ENCODE measurements at places on chromosomes 6 and 20.

DNA sequence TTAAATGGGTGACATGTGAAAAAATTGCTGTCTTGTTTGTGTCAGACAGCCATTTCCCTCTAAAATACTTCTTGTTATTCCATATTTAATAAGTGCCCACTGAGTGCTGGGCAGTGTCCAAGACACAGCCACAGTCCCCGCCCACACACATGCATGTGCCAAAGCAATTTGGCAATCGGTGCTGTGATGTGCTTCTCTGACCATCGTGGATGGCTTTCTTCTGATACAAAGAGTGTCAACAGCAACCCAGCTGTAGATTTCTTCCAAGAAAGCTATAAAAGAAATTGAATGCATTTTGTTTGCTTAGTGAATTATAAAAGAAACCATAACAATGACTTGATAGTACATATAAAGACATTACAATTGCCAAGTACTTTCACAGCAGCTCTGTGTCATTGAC lies 140.5 kb upstream of the ATXN1 start:
- DNase-seq = no peak

DNA sequence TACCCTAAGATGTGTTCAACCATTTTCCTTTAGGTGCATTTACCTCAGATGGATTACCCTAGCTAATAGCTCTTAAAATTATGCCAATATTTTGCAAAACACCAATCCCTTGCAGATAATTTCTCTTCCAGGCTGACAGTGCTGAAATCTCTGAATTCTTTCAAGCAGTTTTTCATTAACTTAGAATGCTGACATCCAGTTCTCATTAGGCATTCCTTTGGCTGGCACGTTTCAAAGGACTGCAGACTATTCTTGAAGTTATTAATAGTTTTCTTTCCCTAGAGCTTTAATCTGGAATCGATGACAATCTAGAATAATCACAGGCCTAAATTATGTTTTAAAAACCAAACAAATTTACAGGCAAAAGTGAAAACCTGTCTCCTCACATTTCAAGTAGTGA lies 68.3 kb downstream of the SMLR1 start:
- no peak for DNase-seq

GRCh38 chr6:37516076-37516919 lies 16.6 kb upstream of the CCDC167 start:
- peak; percentile 69 for DNase-seq

- DNase-seq = no peak
These were observed 64.4 kb upstream of the TMEM170B start for GRCh38 chr6:11473008-11473740.

DNA sequence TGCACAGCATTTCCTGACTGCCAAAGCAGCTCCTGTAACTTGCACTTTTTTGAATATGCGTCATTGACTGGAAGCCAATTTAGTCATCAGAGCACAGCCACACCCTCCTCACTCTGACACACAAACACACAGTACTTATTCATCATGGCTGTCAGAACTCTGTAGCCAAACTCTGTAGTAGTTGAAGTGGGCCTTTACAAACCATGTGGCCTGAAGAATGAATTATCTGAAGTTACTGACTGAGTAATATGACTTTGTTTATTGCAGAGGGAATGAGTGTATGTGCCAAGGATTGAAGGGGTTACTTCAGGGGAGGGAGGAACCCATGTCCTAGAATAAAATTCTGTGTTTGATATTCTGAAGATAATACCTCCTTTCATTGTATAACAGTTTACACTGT lies 102.7 kb downstream of the FIG4 start:
- no peak for DNase-seq

- no peak for DNase-seq
These were observed 69.5 kb downstream of the NOL4L start for GRCh38 chr20:32515631-32516101.

- no peak for DNase-seq
These were observed 98.9 kb downstream of the TBC1D7 start for GRCh38 chr6:13229205-13230085.

GRCh38 chr6:22747571-22747970 lies 178.2 kb downstream of the HDGFL1 start:
- no peak for DNase-seq

DNA sequence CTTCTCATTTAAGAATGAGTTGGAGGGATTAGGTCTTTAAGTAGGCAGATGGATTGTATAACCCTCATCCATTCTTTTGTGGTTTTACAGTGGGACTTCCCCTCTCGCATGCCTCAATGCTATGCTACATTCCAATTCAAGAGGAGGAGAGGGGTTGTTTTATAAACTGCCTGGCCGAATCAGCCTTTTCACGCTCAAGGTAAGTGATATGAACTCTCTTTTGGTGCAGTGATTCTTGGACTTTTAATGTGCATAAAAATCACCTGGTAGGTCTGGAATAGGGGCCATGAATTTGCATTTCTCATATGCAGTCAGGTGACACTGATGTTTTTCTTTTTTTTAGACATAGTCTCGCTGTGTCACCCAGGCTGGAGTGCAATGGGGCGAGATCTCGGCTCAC lies 10.8 kb downstream of the ASXL1 start:
- DNase-seq = no peak

GRCh38 chr6:36263390-36264000 lies 6.4 kb upstream of the PNPLA1 start:
- no peak for DNase-seq

DNA sequence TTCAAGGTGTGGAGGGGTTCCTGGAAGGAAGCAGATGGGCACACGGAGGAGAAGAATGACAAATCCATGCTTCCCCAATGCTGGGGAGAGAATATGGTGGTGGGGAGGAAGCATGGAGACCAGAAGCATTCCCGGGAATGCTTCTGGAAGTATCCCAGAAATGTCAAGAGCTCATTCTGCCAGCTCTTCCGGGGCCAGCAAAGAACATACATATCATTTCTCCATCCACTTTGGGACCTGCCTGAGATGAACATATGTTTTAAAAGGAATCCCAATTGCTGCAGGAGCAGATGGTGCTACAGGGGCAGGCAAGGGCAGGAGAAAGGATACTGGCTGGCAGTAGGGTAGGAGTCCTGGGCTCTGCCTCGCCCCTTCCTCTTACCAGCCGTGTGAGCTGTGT lies 37.9 kb upstream of the CCDC167 start:
- no peak for DNase-seq

GRCh38 chr6:119350952-119351372 lies 1.4 kb upstream of the MAN1A1 start:
- DNase-seq = no peak

GRCh38 chr6:123434186-123434585 lies 202.6 kb downstream of the TRDN start:
- no peak for DNase-seq

DNA sequence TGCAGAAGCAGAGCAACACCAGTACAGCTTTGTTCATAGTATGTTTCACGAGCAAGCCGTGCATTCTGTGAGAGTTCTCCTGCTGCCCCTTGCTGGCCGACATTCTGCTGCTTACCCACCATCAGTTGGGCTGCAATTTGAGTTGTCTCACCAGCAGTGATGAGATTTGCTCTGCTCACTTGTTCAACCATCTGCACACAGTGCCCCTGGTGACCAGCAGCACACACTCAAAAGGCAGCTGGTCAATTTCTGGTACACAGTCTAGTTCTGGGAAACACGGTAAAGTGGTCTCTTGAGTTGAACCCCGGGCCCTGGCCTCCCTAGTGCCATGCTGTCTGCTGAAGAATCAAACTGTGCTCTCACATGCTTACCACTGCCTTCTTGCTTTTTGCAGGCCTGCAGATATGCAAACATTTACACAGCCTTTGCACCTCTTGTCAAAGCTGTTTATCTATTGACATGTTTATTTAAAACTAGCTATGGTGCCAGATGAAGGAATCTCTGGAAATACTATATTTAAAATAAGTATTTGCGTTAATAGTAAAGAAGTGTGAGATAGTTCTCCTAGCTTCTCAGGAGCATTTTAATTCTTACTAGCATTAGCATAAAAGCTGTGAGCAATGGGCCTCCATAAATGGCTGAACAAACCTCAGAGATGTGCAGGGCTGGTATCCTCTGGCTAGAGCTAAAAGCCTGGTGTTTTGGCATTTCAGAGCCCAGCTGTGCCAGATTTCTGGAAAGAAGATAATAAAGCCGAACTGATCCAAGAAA lies 234.3 kb downstream of the ARHGAP18 start:
- DNase-seq = no peak

- DNase-seq = no peak
These were observed 48.6 kb upstream of the TNFAIP3 start for GRCh38 chr6:137818440-137818839.

Data from stimulated activated CD8-positive, alpha-beta memory T cell treated with anti-CD3 and anti-CD28 coated beads, Interleukin-12 subunit alpha, Interleukin-12 subunit beta, amount 100 ng/mL, for 1 hour (primary cell).